Stimulated activated CD4-positive, alpha-beta T cell treated with anti-CD3 and anti-CD28 coated beads, Interleukin-12 subunit alpha, Interleukin-12 subunit beta, amount 100 ng/mL, for 4 hours (primary cell): ENCODE measurements at places on chromosomes 1 and 21.

DNA sequence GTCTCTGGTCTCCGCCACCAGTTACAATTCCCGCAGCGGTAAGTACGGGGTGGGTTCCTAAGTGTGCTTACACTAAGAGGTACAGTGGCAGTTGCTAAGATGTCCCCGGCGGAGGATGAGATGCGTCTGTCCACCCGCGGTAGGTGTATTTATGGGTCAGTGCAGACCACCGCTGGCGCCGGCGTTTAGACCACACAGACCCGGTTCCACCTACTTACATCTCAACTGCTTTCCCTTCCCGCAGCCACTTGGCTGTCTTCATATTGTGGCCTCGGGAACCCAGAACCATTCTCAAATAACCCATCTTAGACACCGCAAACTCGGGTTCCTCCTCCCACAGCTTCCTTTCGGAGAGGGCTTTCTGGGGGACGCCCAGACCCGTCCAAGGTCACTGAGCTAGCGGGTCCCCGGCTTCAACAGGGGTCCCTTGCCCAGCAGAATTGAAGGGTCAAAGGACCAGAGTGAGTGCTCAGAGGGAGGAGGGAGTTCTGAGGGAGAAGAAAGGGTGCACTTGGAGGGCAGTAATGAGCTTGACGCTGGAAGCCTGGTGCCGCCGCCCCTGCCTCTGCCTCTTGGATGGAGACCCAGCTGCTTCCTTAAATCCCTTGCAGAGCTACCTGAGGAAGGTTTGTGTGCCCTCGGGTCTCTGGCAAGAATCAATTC lies 8.6 kb downstream of the NR5A2 start:
- no peak for DNase-seq

DNA sequence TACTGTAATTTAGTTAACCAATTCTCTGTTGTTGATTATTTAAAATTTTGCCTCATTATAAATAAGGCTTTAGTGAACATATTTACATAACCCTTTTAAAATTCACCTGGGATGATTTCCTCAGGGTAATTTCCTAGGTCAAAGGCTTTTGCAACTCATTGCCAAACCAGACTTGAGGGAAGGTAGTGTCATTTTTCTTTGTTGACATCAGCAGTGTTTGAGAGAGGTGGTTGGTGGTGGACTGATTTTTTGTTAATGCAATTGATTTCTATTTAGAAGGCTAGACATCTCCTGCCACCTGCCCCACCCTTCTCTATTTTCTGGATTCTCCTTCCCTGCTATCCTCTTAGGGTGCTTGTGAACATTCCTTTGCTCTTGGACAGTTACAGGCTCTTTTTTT lies 116.8 kb downstream of the HHAT start:
- no peak for DNase-seq

- DNase-seq, result no peak
Measured at GRCh38 chr1:92030656-92031107, 897 bp downstream of the EPHX4 start.

GRCh38 chr1:212595787-212596714 lies 12.5 kb upstream of the ATF3 start:
- no peak for DNase-seq
